ENCODE measurements at places on chromosomes 3 and 15.
A peak's percentile ranks its signal among the peaks of the same experiment; 100 is the strongest.

DNA sequence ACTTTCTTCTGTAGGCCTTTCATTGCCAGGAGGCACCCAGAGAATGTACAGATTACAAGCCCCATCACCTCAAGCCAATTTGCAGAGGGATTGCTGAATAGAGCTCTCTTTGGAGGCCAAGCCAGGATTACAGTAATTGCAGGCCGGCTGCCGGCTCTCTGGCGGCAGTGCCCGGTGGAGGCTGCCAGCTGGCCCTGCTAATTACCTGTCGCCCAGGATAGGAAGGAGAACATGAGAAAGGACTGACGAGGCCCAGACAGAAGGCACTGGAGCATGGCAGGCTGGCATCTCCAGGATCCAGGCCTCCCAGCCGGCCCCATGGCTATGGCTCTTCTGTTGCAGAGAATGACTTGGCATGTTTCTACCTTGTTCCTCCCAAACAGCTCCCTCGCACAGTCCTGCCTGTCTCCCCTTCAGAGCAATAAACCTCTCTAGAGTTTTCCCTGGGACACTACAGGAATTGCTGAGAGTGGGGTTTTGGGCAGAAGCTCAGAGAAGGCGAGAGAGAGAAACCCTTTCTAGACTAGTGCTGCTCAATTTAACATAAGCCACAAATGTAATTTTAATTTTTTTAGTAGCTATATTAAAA lies 273.6 kb upstream of the PROK2 start:
- DNase-seq = no peak

DNA sequence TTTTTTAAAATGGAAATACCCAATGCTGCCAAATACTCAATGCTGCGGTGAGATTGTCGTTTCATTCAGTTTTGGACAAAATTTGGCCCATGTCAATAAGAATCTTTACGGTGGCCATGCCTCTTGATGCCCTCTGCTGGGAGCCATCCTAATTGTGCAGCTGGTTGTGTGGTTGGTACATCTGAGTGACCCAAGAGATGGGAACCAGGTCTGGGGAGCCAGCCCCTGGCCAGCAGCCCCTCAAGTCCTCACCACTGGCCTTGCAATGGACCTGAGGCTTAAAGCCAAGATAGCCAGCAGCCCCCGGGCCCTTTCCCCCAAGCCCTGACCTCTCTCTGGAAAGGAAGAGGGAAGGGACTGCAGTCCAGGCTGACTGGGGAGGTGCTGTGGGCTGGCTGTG lies 36.4 kb upstream of the ESYT3 start:
- no peak for DNase-seq

- no peak for DNase-seq
These were observed at the start of gene IGF2BP2 for GRCh38 chr3:185825006-185825638. TSS of gene IGF2BP2 (minus strand) at chr3:185825042. CDS start at chr3:185824960, 82 bp downstream.

DNA sequence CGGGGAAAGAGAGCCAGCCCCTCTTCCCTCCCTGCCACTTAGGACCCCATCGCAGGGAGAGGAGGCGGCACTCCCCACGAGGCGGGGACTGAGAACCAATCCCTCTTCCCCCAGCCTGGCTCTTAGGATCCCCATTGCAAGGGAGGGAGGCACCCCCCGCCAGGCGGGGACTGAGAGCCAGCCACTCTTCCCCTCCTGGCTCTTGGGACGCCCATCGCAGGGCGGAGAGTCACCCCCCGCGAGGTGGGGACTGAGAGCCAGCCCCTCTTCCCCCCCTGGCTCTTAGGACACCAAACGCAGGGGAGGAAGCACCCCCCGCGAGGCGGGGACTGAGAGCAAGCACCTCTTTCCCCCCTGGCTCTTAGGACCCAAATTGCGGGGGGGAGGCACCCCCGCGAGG lies 34.2 kb upstream of the SSUH2 start:
- no peak for DNase-seq

GRCh38 chr15:44066211-44066827 lies 128.8 kb downstream of the FRMD5 start:
- no peak for DNase-seq

DNA sequence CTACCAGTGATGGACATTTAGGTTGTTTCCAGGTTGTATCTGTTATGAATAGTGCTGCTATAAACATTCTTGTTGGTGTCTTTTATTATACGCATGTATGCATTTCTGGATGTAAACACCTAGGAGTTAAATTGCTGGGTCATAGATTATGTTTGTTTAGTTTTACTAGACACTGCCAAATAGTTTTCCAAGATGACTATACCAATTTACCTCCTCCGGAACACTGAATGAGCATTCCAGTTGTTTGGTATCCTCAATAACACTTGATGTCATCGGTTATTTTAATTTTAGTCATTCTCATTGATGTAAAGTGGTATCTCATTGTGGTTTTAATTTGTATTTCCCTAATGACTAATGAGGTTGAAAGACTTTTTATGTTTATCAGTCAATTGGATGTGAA lies 36.6 kb upstream of the ARID3B start:
- no peak for DNase-seq

- no peak for DNase-seq
These were observed 27.9 kb downstream of the IQSEC1 start for GRCh38 chr3:13045241-13045903.

GRCh38 chr15:59997070-59997701 lies 6.9 kb upstream of the FOXB1 start:
- peak; percentile 16 for DNase-seq

- DNase-seq = no peak
These were observed 199.7 kb downstream of the CHL1 start for GRCh38 chr3:396293-396692.

- no peak for DNase-seq
These were observed 67.8 kb upstream of the FSIP1 start for GRCh38 chr15:39850436-39850835.

DNA sequence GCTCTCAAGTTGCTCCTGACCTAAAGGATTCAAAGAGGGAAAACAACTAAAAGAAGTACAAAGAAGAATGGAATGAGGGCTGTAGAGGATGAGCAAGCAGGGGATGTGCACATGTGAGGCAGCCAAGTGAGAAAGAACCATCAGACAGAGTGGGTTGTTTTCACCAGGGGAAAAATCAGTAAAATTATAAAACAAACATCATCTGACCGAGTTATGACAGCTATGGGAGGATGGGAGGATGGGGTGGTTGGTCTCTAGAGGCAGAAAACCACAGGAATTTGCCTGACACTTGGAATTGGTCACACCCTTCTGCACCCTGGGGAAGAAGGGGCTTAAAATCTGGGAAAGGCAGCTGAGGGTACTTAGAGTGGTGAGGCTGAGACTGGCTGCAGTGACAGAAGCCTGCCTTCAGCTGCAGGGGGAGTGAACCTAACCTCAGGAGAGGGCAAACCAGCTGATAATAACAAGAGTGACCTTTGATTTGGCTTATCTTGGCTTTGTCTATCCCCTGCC lies 10.1 kb downstream of the ARHGAP31 start:
- no peak for DNase-seq

DNA sequence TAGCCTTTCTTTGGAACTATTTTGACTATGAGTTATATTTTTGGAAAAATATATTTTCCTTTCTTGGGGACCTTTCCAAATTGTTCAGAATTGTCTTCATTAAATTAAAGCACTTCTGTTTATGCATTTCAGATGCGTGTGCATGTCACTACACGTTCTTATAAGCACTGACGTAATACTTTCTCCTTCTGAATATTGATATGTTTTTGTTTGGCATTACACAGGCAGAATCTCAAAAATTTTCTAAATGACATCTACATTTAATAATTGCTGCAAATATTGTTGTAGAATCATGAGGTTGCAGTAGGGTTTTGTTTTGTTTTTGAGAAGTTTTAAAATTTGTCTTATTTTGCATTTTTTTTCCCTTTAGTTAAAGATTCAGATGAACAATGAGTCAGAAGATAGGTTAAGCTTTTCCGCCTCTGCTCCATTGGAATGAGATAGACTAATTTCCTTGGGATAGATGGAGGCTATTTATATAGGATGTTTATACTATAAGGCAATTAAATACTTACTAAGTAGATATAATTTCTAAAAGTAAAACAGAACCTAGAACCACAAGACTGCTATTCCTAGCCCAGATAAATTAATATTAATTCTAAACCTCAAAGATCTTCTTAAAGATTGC lies 110.8 kb downstream of the MBNL1 start:
- no peak for DNase-seq

GRCh38 chr3:29852767-29853166 lies 571.9 kb downstream of the RBMS3 start:
- DNase-seq = no peak

DNA sequence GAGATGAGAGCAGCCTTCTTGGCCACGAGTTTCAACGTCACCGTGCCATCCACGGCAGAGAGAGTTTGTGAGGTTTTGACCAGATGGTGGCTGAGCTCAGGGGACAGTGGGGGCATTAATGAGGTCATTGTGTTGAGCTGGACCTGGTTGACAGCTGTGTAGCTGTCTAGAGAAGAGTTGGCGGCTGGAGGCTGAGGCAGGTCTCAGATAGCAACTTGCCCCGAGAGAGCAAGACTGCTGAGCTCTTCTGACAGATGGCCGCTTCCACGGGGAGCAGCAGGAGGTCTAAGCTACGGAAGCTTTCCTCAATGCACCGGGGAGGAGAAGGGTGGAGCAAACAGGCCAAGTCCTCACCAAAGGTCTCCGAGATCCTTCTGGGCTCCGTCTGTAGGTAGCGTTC lies 44.8 kb upstream of the EIF5A2 start:
- no peak for DNase-seq

- DNase-seq = no peak
These were observed 169.4 kb upstream of the ZNF385D start for GRCh38 chr3:21920421-21920861.

GRCh38 chr15:67922971-67923945 lies 83.4 kb upstream of the RNU6-1 start:
- DNase-seq = peak; percentile 97

DNA sequence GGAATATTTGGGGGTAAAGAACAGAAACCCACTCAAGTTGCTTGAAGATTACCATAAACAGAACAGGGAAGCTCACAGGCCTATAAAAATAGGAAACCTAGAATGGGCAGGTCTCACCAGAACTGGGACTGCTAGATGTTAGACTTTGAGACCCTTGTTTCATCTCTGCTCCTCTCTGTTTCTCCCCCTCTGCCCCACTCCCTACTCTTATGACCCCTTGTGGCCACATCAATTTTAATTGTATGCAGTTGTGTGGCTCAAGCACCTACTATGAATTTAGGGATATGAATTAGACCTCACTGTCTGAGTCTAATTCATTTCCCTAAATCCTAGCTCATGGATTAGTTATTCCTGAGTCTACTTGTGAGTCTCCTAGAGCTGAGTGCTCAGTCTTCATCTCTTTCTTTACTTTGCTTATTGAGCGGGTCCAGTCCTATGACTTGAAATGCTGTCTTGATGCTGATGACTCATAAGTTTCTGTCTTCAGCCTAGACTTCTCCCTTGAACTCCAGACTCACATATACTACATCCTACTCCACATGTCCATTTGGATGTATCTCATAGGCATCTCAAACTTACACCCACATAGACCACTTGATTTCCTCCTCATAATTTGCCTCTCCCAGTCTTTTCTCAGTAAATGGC lies 78.7 kb downstream of the ITPR1 start:
- no peak for DNase-seq

- DNase-seq = no peak
These were observed 87.5 kb downstream of the CD200R1L start for GRCh38 chr3:112759210-112759609.

GRCh38 chr15:93049914-93050578 lies 39.0 kb downstream of the RGMA start:
- no peak for DNase-seq

GRCh38 chr15:43376017-43376705 lies 5.3 kb downstream of the TUBGCP4 start:
- DNase-seq = no peak

GRCh38 chr3:167032267-167032876 lies 347.7 kb downstream of the ZBBX start:
- peak; percentile 65 for DNase-seq

DNA sequence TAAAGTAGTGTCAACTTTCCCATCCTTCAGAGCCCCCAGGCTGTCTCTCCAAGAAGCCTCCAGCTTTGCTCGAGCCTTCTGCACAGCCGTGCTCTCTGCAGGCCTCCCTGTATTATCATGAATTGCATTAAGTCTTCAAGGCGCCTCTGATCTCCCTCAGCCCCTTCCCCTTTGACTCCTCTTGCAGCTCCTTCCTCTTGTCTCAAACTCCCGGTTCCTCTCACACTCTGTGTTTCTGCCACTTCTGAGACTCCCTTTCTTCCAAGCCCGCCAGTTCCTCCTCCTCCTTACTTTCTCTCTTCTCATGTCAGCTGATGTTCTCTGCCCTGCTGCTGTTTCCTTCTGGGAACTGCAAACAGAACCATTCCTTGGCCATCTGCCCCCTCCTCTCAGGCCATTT lies 418.8 kb downstream of the EPHB1 start:
- DNase-seq = no peak

GRCh38 chr15:40591389-40591788 lies 2.7 kb upstream of the KNL1 start:
- no peak for DNase-seq

DNA sequence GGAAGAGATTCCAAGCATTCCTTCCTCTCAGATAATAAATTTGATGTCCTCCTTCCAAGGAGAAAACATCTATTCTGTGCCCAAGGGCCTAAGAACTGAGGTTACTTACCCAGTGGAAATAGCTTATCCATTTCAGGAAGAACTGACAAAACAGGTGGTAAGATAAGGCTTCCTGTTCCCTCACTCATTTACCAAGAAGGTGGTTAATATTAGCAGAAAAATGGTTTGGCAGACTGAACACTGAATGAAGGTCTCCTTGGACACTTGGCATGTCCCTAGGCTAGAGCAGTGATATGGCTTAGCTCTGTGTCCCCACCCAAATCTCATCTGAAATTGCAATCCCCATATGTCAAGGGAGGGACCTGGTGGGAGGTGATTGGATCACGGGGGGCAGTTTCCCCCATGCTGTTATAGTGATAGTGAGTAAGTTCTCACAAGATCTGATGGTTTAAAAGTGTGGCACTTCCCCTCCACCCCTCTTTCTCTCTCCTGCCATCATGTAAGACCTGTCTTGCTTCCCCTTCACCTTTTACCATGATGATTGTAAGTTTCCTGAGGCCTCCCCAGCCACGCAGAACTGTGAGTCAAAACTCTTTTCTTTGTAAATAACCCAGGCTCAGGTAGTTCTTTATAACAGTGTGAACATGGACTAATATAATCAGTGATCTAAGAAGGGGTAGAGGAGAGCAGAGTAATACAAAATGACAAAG lies 127.4 kb downstream of the ST8SIA2 start:
- DNase-seq = no peak

GRCh38 chr3:78174821-78175220 lies 1134.9 kb downstream of the ROBO2 start:
- no peak for DNase-seq

- DNase-seq = no peak
These were observed 7.1 kb downstream of the THBS1 start for GRCh38 chr15:39587731-39588530.

GRCh38 chr3:96813134-96813819 lies 1.1 kb upstream of the EPHA6 start:
- DNase-seq = peak; percentile 65

GRCh38 chr3:197428117-197428801 lies 127.5 kb downstream of the BDH1 start:
- DNase-seq = no peak

GRCh38 chr15:80173022-80173759 lies 20.4 kb downstream of the FAH start:
- DNase-seq = no peak
